ENCODE measurements at places on chromosomes 7 and 10. TPM values are rescaled to one million over a fixed set of nuclear protein-coding genes. Genes with fewer than 3 reads are reported as not detected.

HOXA6 gene
- total RNA-seq: not detected

ZNF282 gene
- total RNA-seq: 21.6 TPM

PTPRE gene
- total RNA-seq: 16.4 TPM

TMEM140 gene
- 8.1 TPM for total RNA-seq

TRIM73 gene
- 2.6 TPM for total RNA-seq

MRPS33 gene
- 116 TPM for total RNA-seq

RNF32 gene
- 0.64 TPM for total RNA-seq

MKI67 gene
- total RNA-seq: 273 TPM

SLC25A28 gene
- 72.8 TPM for total RNA-seq

SLC39A12 gene
- not detected for total RNA-seq

TEX47 gene
- not detected for total RNA-seq

IL6 gene
- total RNA-seq: 4.0 TPM

GRCh38 chr10:58898854-58899573 is 277.4 kb upstream of the PHYHIPL start:
- DNase-seq: no peak

DNA sequence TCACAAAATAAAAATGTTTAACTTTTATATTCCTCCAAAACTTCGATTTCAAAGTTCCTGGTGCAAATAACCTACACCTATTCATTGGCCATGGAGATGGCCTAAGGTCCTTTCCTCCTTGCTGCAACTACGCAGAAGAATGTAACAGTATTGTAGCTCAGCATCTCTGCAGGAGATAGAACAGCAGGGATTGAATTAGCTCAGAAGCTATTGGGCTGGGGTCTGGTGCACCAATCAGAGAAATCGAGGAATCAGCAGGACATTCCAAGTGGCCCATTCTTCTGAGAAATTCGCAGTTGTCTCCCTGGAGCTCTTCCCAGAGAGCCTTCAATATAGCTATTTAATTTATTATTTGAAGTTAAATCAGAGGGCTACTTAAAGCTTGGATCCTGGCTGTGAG is 560.6 kb downstream of the GATA3 start:
- DNase-seq: no peak

- no peak for DNase-seq
Observed at GRCh38 chr7:143434660-143435059, 8.6 kb upstream of the TAS2R60 start.

DNA sequence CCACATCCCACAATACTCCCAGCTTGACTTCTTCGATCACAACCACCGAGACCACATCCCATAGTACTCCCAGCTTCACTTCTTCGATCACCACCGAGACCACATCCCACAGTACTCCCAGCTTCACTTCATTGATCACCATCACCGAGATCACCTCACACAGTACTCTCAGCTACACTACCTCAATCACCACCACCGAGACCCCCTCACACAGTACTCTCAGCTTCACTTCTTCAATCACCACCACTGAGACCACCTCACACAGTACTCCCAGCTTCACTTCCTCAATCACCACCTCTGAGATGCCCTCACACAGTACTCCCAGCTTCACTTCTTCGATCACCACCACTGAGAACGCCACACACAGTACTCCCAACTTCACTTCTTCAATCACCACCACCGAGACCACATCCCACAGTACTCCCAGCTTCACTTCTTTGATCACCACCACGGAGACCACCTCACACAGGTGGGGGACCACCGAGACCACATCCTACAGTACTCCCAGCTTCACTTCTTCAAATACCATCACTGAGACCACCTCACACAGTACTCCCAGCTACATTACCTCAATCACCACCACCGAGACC is 8.6 kb downstream of the MUC3A start:
- no peak for DNase-seq

GRCh38 chr7:1170741-1171501 is 10.9 kb upstream of the ZFAND2A start:
- no peak for DNase-seq

GRCh38 chr10:87500646-87501048 is 4.0 kb upstream of the MINPP1 start:
- no peak for DNase-seq

- no peak for DNase-seq
Observed at GRCh38 chr10:79119306-79119705, 50.5 kb downstream of the ZMIZ1 start.

DNA sequence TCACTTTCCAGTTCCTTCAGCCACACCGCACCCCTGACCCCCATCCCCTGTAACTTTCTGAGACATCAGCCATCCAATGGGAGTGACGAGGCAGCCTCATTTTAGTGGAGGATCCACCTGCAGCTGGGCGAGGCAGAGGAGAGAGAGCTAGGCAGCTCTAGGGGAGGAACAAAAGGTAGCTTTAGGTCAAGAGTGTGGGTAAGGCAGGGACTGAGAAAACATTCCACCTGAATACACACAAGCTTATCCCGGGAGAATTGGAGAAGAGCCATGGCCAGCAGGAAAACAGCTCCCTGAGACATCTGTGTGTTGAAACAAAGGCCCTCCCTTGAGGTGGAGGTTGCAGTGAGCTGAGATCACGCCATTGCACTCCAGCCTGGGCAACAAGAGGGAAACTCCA is 6.7 kb upstream of the KLRG2 start:
- DNase-seq: no peak

DNA sequence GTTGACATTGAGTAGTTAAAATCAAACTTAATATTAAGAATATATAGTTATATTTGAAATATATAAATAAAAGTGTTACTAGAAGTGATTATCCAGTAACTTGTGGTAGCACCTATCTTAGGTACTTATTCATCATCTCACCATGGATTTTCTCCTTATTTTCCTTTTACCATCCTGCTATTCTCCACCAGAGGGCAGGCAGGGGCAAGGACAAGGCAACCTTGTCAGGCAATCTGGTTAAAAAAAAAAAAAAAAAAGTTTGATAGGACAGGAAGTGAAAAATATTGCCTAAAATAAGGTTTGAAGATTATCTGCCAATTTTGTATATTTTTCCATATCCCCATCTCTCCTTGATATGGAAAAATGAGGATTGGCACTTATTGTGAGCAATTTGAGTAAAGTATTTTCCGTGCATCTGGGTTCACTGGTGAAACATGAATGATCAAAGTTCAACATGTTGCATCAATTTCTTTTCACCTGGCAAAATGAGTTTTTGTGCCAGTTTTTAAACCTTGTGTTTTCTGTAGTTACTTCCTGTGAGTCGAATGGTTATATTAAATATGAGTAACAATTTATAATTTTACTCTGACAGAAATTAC is 256.7 kb downstream of the AGMO start:
- DNase-seq: peak; percentile 13

GRCh38 chr7:24102988-24103387 is 181.0 kb upstream of the NPY start:
- DNase-seq: no peak

- DNase-seq: no peak
Observed at GRCh38 chr10:30383356-30383755, 34.3 kb upstream of the MTPAP start.

DNA sequence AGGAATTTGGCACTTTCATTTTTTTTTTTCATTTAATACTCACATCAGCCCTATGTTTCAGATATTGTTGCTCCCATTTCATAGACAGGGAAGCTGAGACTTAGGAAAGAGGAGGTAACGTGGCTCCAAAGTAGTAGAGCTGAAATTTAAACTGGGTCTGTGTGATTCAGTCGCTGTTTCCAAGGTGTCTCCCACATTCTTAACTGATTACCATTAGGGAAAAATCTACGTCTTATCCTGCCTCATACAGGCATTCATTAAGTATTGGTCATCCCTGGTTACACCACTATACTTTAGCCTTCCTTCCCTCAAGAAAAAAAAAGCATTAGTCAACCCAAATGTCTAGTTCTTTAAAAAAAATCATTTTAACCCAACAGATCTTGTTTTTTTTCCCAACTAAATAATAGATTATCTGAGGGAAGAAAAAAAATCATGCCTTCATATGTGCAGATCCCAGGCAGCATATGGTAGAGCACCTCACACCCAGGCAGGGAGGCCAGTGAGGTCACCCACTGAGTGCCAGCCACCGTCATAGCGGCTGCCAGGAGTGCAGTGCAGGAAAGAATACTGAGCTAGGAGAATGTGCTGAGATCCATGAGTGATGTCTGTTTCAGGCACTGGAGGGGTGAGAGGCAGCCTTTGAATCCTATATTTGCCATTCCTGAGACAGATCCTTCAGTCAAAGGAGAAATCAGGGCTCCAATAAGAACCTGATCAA is 59.0 kb upstream of the SORCS3 start:
- no peak for DNase-seq

DNA sequence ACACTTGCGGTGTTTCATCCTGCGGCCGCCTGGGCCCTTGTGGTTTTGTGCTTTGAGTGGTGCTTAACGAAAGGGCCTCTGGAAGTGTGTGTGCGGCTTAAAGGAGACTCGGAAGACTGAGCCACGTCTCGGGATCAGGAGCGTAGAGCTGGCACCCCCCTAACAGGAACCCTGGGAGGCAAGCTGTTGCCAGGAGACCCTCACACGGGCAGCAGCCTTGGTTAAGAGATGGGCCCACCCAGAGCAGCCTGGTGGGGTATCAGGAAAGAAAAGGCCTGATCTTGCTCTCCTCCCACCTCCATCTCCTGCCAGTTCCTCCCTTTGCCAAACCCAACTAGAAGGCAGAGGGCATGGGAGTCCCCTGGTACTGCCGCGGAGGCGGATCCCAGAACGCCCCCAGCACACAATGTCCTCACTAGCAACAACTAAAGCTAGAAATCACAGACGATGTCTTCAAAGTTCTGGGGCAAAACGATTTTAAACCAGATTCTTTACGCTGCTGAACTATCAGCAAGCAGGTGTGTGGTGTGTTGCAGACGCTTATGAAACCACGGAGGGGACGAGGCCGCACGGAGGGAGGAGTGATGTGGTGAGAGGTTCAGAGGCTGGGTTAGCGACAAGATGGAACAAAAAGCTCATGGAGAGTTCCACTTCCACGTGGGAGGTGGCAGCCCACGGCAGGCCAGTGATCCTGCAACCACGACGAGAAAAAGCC is 67.0 kb upstream of the INPP5A start:
- peak; percentile 8 for DNase-seq

DNA sequence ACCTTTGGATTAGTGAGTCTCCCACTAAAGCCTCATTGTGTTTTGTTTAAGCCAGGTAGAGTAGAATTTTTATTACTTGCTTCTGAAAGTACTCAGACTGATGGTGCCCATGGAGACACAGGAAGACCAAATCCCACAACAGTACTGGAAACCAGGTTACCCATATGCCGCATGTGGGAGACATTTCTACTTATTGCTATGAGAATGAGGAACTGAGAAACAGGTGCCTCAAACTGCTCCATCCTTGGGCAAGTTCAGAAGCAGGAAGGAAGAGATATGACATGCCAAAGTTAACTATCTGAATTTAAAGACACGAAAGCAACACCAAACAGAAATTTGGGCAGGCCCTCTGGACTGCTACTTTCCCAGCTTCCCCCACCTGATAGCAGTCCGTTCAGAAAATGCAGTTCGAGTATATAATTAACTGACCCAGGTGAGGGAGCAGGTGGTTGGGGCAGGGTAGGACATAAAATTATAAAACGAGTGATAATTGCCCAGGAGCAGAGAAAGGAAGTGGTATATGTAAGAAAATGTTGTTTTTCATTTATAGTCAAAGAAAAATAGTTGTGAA is 382.3 kb upstream of the MTPN start:
- no peak for DNase-seq

- DNase-seq: no peak
Observed at GRCh38 chr7:82548141-82548688, 104.6 kb upstream of the CACNA2D1 start.

DNA sequence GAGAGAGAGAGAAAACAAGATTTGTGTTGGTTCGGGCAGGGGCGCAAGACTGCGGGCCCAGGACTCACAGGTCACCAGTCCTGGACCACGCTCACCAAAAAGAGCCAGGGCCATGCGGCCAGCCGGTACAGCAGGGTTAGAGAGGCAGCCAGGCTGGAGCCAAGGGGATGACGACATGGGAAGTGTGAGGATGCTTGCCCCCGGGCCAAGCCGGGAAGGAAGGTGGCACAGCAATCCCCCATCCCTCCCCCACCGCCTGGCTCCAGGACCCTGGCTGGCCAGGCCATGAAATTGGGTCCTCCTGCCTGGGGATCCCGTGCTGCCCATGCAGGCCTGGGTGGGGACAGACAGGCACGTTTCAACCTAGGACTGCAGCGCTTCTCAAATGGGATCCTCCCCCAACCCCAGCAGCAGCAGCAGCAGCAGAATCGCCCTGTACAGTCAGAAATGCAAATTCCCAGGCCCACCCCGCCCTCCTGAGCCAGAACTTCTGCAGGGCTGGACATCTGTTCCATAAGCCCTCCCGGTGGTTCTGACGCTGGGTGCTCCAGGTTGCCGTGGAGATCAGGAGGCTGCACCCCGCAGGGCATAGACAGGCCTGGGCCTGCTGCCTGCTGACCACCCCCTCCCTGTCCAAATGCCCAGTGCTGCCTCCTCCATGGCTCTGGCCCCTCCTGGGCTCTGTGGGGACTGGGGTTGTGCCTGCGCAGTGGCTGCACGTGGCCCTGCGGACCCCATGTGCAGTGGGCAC is 35.0 kb downstream of the YKT6 start:
- no peak for DNase-seq

GRCh38 chr7:122166275-122166674 is 22.2 kb upstream of the AASS start:
- no peak for DNase-seq

DNA sequence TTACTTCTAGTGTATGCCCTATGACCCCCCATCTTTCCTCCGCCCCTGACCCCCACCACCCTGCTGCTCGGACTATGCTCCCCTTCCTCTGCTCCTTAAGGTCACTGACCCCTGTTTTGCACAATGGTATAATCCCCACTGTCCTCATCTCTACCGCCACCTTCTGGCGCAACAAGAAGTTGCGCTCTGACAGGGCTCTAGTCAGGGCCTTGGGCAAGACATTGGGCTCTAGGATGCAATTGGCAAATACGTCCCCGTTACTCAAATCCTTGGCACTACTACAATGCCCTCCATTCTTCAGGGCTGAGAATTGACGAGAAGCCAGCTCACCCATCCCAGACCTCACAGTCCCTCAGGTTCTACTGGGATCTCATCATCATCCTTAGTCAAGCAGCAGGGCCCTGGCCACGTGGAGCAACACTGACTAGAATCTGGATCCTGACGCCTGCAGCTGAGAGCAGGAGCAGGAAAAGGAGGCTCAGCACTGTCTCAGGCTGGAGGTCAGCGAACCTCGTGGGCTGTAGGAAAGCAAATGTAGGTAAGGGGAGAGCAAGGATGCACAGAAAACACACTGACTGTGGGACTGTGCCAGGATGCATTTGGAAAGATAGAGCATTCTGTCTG is 10.6 kb downstream of the LRIT2 start:
- peak; percentile 63 for DNase-seq

GRCh38 chr7:74511345-74511744 is 57.6 kb downstream of the GTF2IRD1 start:
- DNase-seq: no peak

GRCh38 chr7:151080067-151080521 is 515 bp downstream of the FASTK start:
- no peak for DNase-seq

All from activated naive CD4-positive, alpha-beta T cell treated with anti-CD3 and anti-CD28 coated beads for 36 hours (primary cell).